ENCODE measurements at places on chromosomes 7 and 10.
A peak's percentile ranks its signal among the peaks of the same experiment; 100 is the strongest.

- no peak for DNase-seq
Observed at GRCh38 chr7:753190-753589, 26.1 kb upstream of the PRKAR1B start.

GRCh38 chr7:129741743-129742213 is 130.3 kb downstream of the NRF1 start:
- DNase-seq: no peak

- no peak for DNase-seq
Observed at GRCh38 chr10:88986549-88987242, 3.9 kb upstream of the FAS start.

DNA sequence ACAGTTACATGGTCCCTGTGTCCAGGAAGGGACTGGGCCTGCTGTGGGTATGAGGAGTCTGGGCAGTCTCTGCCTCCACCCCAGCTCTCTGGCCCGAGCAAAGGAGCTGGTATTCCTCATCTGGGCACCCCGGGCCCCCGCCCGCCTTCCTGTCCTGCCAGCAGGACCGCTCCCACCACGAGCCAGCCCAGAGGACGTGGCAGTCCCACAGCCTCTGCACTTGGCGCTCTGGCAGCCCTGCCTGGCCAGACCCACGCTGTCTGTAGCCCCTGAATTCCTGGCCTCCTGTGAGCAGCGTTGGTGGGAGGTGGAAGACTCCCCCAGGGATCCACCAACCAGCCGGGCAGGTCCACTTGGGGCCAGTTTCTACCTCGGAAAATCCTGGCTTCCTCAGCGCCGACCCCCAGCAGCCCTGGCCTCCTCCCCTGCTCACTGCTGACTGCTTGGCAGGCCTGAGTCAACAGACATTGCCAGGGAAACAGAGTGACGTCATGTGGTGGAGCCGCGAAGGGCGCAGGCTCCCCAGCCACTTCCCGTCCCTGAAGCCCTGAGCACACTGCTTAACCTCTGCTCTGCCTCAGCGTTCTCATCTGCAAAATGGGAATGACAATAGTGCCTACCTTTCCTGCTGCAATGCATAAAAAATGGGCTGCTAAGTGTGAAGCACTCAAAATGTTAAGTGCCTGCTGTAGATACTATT is 21.6 kb upstream of the LIMK1 start:
- peak; percentile 65 for DNase-seq

- no peak for DNase-seq
Observed at GRCh38 chr10:93032105-93032808, 28.3 kb upstream of the CYP26C1 start.

GRCh38 chr7:30430777-30431176 is 47.8 kb downstream of the NOD1 start:
- no peak for DNase-seq

DNA sequence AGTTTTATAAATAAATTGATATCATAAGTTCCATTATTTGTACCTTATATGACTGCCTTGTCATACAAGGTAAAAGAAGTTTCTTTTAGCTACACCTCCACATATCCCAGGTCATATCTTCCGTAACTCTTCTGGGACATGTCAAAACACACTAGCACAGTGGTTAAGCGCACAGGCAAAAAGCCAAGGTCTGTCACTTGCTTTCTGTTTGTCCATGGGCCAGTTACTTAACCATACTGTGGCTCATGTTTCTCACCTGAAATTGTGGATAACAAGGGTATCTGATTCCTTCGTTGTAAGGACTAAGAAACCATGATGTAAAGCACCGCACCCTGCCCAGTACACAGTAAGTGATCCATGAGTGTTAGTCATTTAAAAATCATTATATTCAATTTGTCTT is 56.2 kb downstream of the SEMA3D start:
- DNase-seq: no peak

- no peak for DNase-seq
Observed at GRCh38 chr10:14356921-14357320, 26.2 kb upstream of the FRMD4A start.

GRCh38 chr7:22216832-22217475 is 140.0 kb downstream of the RAPGEF5 start:
- no peak for DNase-seq

- no peak for DNase-seq
Observed at GRCh38 chr7:155555116-155555695, 8.8 kb upstream of the CNPY1 start.

GRCh38 chr7:35021445-35021844 is 15.8 kb downstream of the DPY19L1 start:
- DNase-seq: no peak

- no peak for DNase-seq
Observed at GRCh38 chr7:7851381-7851780, 117.2 kb upstream of the GLCCI1 start.

- no peak for DNase-seq
Observed at GRCh38 chr10:99364125-99364524, 35.0 kb downstream of the CNNM1 start.
